CD4-positive, CD25-positive, alpha-beta regulatory T cell (primary cell): ENCODE measurements at places on chromosomes 7 and 10. TPM values are rescaled to one million over a fixed set of nuclear protein-coding genes. Genes with fewer than 3 reads are reported as not detected.

ACSM6 gene
- not detected for polyA plus RNA-seq

DYNC1I1 gene
- not detected for polyA plus RNA-seq

- H3K4me1 ChIP-seq, result peaks cover 7% of the 10 kb centered on the region
- no peaks in the 10 kb centered on the region for H3K27me3 ChIP-seq
- no peak for DNase-seq
- no peak overlapping the region for H3K4me3 ChIP-seq
Observed at GRCh38 chr7:118289476-118289875, 65.0 kb downstream of the ANKRD7 start.

IDI1 gene
- 47.0 TPM for polyA plus RNA-seq

FGFR2 gene
- 0.63 TPM for polyA plus RNA-seq

- no peak overlapping the region for H3K27ac ChIP-seq
- H3K36me3 ChIP-seq, result no peaks in the 10 kb centered on the region
- DNase-seq, result no peak
- H3K4me3 ChIP-seq, result no peak overlapping the region
Observed at GRCh38 chr7:132307465-132307864, 268.8 kb downstream of the PLXNA4 start.

- DNase-seq, result no peak
- no peak overlapping the region for H3K4me3 ChIP-seq
- no peak overlapping the region for H3K27ac ChIP-seq
- no peaks in the 10 kb centered on the region for H3K36me3 ChIP-seq
- H3K27me3 ChIP-seq, result peaks cover 6% of the 10 kb centered on the region
- H3K4me1 ChIP-seq, result no peaks in the 10 kb centered on the region
Observed at GRCh38 chr10:4622384-4622783, 203.6 kb upstream of the AKR1E2 start.

PLPP4 gene
- polyA plus RNA-seq, result not detected

KLLN gene
- polyA plus RNA-seq, result 0.07 TPM

DNA sequence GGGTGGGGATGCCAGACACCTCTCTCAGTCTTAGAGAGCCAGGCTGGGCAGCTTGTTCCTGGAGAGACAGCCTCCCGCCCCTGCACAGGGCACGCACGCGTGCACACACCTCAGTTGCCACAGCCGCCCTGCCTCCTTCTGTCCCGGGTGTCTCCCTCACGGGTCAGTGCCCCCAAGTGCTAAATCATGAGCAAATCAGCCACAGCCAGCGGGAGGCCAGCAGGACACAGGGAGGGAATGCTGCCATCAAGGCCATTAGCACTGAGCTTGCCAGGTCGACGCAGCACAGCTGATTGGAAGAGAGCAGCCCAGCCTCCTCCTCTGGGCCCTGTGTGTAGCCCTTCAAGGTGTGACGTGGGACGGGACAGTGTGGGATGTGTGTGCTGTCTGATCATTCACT lies 130.4 kb downstream of the CDH23 start:
- H3K27me3 ChIP-seq, result no peaks in the 10 kb centered on the region
- H3K36me3 ChIP-seq, result no peaks in the 10 kb centered on the region
- no peak for DNase-seq
- H3K4me1 ChIP-seq, result no peaks in the 10 kb centered on the region

- H3K4me3 ChIP-seq, result no peak overlapping the region
- no peaks in the 10 kb centered on the region for H3K27me3 ChIP-seq
- no peak for DNase-seq
- H3K27ac ChIP-seq, result no peak overlapping the region
Observed at GRCh38 chr10:29512425-29512974, 122.3 kb downstream of the SVIL start.

GRCh38 chr7:16963044-16963443 lies 81.3 kb upstream of the AGR3 start:
- no peak for DNase-seq
- H3K27ac ChIP-seq, result no peak overlapping the region
- H3K4me1 ChIP-seq, result no peaks in the 10 kb centered on the region
- no peaks in the 10 kb centered on the region for H3K36me3 ChIP-seq
- no peak overlapping the region for H3K4me3 ChIP-seq
- H3K27me3 ChIP-seq, result no peaks in the 10 kb centered on the region

- no peaks in the 10 kb centered on the region for H3K4me1 ChIP-seq
- no peaks in the 10 kb centered on the region for H3K36me3 ChIP-seq
- DNase-seq, result no peak
- H3K4me3 ChIP-seq, result no peak overlapping the region
- no peaks in the 10 kb centered on the region for H3K27me3 ChIP-seq
- H3K27ac ChIP-seq, result no peak overlapping the region
Observed at GRCh38 chr7:47149208-47149839, 432.6 kb downstream of the TNS3 start.

GRCh38 chr7:78437118-78437517 lies 638.5 kb downstream of the PHTF2 start:
- no peaks in the 10 kb centered on the region for H3K36me3 ChIP-seq
- no peak overlapping the region for H3K4me3 ChIP-seq
- no peak for DNase-seq
- no peaks in the 10 kb centered on the region for H3K27me3 ChIP-seq

AMZ1 gene
- 0.64 TPM for polyA plus RNA-seq

CALHM1 gene
- polyA plus RNA-seq, result not detected

DNA sequence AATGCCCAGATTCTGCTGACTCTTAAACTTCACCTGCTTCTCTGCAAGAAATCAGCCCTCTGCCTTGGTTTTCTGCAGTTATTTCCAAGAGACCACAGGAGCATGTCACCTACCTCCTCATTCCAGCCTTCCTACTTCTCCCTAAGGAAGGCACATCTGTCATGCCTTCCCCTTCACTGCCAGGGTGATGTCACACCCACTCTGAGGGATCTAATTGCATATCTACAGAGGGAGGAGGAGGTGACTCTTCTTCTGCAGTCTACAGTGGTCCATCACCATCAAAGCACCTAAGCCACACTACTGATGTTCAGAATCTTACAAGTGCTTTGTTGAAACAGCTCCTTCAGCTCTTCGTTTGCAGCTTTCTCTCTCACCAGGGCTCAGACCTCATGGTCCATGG lies 275.5 kb downstream of the FGFR2 start:
- H3K4me1 ChIP-seq, result no peaks in the 10 kb centered on the region
- no peak overlapping the region for H3K4me3 ChIP-seq
- H3K27me3 ChIP-seq, result no peaks in the 10 kb centered on the region
- H3K27ac ChIP-seq, result no peak overlapping the region
- no peak for DNase-seq
- H3K36me3 ChIP-seq, result no peaks in the 10 kb centered on the region

GNAT3 gene
- polyA plus RNA-seq, result not detected

- H3K27ac ChIP-seq, result no peak overlapping the region
- H3K4me1 ChIP-seq, result no peaks in the 10 kb centered on the region
- H3K36me3 ChIP-seq, result no peaks in the 10 kb centered on the region
- H3K4me3 ChIP-seq, result no peak overlapping the region
- no peaks in the 10 kb centered on the region for H3K27me3 ChIP-seq
Observed at GRCh38 chr10:47278720-47279119, 21.3 kb upstream of the GDF10 start.

DNA sequence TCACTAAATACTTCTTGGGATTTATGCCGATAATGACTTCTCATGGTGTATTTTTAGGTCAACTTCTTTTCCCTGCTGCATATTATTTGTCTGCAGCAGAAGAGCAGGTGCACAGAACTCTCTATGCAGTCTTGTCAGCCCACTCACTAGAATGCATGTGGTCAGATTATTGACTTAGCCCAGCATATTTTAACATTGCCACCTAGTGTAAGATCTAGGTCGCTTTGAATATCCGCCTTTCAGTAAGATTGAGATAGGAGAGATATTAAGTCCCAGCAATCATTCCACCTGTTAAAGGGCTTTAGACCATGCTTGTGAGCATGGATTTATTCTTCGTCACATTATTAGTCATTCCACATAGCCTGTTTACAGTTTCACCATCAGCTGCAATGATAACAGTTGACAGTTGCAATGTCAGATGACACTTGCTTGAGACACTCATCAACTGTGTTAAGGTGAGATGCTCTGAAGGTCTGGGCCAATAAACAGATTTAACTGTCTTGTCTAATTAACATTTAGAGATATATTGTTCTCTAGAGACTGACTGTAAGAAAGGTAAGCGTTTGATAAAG lies 491.7 kb downstream of the ARL4A start:
- no peaks in the 10 kb centered on the region for H3K36me3 ChIP-seq
- no peak overlapping the region for H3K4me3 ChIP-seq
- no peaks in the 10 kb centered on the region for H3K4me1 ChIP-seq
- H3K27ac ChIP-seq, result no peak overlapping the region
- H3K27me3 ChIP-seq, result no peaks in the 10 kb centered on the region
- no peak for DNase-seq

GRCh38 chr7:103009466-103010185 lies 65.0 kb downstream of the FBXL13 start:
- no peak overlapping the region for H3K27ac ChIP-seq
- no peaks in the 10 kb centered on the region for H3K36me3 ChIP-seq
- no peaks in the 10 kb centered on the region for H3K4me1 ChIP-seq
- peaks cover 3% of the 10 kb centered on the region for H3K27me3 ChIP-seq
- DNase-seq, result peak; percentile 48
- H3K4me3 ChIP-seq, result no peak overlapping the region

PITX3 gene
- not detected for polyA plus RNA-seq

- no peak for DNase-seq
- no peak overlapping the region for H3K4me3 ChIP-seq
- H3K27me3 ChIP-seq, result no peaks in the 10 kb centered on the region
Observed at GRCh38 chr10:7186387-7187018, 224.3 kb downstream of the SFMBT2 start.

GRCh38 chr7:44667190-44667589 lies 60.8 kb downstream of the OGDH start:
- H3K27ac ChIP-seq, result no peak overlapping the region
- DNase-seq, result no peak
- no peak overlapping the region for H3K4me3 ChIP-seq
- peaks cover 80% of the 10 kb centered on the region for H3K36me3 ChIP-seq

MAGI2 gene
- polyA plus RNA-seq, result not detected

DNA sequence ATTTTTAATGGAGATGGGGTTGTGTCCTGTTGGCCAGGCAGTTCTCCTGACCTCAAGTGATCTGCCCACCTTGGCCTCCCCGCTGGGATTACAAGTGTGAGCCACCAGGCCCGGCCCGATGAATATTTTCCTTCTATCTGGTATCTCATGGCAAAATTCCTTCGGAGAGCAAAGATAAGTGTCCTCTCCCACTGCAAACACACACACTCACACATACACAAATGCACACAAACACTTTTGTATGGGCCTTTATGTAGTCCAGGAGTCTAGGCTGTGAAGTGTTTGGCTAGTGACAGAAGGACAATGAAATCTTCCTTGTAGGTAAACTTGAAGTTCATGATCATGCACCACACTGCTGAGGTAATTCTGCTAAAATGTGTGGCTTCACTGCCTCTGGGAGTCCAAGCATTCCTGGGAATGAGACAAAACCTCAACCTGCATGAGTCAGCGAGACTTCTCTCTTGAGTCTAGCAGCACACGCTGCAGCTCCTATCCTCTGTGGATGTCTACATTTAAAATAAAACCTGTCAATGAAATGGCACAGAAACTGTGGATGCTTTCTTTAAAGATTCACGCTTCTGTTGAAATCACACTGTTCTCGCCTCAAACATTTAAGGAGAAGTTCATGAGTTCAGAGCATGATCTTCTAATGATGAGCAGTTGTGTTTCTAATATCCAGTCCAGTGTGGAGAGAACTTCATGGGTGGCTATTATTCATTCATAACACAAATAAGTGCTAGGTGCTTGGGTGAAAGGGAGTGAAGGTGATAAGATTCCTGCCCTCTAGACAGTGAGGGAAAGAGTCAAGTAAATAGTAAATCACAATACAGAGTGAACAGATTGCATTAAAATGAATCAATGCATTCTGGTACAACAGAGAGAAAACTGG lies 96.5 kb downstream of the NRP1 start:
- peaks cover 5% of the 10 kb centered on the region for H3K27me3 ChIP-seq
- H3K36me3 ChIP-seq, result no peaks in the 10 kb centered on the region
- no peak overlapping the region for H3K4me3 ChIP-seq
- H3K27ac ChIP-seq, result no peak overlapping the region

PURB gene
- 2.5 TPM for polyA plus RNA-seq

GRCh38 chr10:121655254-121656144 lies 57.3 kb upstream of the FGFR2 start:
- H3K36me3 ChIP-seq, result no peaks in the 10 kb centered on the region
- no peaks in the 10 kb centered on the region for H3K4me1 ChIP-seq
- H3K27me3 ChIP-seq, result no peaks in the 10 kb centered on the region
- no peak overlapping the region for H3K27ac ChIP-seq
- no peak overlapping the region for H3K4me3 ChIP-seq

- H3K4me3 ChIP-seq, result no peak overlapping the region
- H3K4me1 ChIP-seq, result no peaks in the 10 kb centered on the region
- H3K27ac ChIP-seq, result no peak overlapping the region
- H3K27me3 ChIP-seq, result no peaks in the 10 kb centered on the region
- DNase-seq, result no peak
Observed at GRCh38 chr10:13555884-13556510, 27.2 kb upstream of the BEND7 start.

DNA sequence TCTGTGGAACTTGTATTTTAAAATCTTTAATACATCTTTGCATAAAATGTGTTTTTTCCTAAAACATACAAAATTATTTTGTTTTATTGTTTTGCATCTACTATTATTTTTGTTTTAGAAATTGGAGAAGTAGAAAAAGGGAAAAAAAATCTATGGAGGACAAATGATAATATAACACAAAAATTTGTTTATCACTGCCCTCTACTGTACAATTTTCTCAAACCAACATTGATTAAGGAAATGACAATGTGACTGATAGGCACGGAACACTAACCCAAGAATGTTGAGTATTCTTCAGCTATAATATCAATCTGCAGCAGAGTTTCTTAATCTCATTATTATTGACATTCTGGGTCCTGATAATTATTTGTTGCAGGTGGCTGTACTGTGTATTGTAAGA lies 9.5 kb upstream of the ING3 start:
- H3K27me3 ChIP-seq, result peaks cover 14% of the 10 kb centered on the region
- no peak overlapping the region for H3K27ac ChIP-seq
- no peaks in the 10 kb centered on the region for H3K4me1 ChIP-seq
- DNase-seq, result no peak
- H3K4me3 ChIP-seq, result no peak overlapping the region

- DNase-seq, result no peak
- H3K4me1 ChIP-seq, result no peaks in the 10 kb centered on the region
- H3K4me3 ChIP-seq, result no peak overlapping the region
Observed at GRCh38 chr7:123783820-123784219, 35.0 kb upstream of the WASL start.

- no peak for DNase-seq
- H3K4me3 ChIP-seq, result no peak overlapping the region
- H3K27ac ChIP-seq, result no peak overlapping the region
Observed at GRCh38 chr7:78769481-78770101, 683.9 kb downstream of the MAGI2 start.

DNA sequence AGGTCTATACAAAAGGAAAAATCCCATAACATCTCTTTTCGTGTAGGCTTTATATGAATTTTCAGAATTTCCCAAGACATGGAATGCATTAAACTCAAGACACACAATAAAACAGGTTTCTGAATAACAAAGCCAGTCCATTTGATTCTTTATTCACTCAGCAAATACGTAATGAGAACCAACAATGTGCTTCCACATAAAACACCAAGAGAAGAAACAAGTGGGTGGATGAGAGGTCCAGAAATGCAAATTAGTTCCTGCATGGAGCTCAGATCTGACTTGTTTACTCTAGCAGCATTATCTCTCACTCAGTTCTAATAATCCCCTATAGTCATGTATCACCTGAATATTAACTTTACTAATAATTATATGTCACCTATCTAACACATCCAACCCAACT lies 249.5 kb downstream of the LRRTM3 start:
- H3K27ac ChIP-seq, result no peak overlapping the region
- no peak for DNase-seq
- H3K36me3 ChIP-seq, result no peaks in the 10 kb centered on the region
- H3K4me1 ChIP-seq, result no peaks in the 10 kb centered on the region

PNLIPRP3 gene
- not detected for polyA plus RNA-seq

GRCh38 chr7:10483671-10484070 lies 490.0 kb upstream of the PHF14 start:
- no peak overlapping the region for H3K4me3 ChIP-seq
- no peak for DNase-seq
- no peaks in the 10 kb centered on the region for H3K27me3 ChIP-seq
- H3K4me1 ChIP-seq, result no peaks in the 10 kb centered on the region
- no peak overlapping the region for H3K27ac ChIP-seq

HOGA1 gene
- not detected for polyA plus RNA-seq

TAS2R41 gene
- not detected for polyA plus RNA-seq
